ENCODE measurements at places on chromosomes 1 and 21.

GRCh38 chr1:201939148-201939547, 7.2 kb downstream of the LMOD1 start:
- DNase-seq: no peak

DNA sequence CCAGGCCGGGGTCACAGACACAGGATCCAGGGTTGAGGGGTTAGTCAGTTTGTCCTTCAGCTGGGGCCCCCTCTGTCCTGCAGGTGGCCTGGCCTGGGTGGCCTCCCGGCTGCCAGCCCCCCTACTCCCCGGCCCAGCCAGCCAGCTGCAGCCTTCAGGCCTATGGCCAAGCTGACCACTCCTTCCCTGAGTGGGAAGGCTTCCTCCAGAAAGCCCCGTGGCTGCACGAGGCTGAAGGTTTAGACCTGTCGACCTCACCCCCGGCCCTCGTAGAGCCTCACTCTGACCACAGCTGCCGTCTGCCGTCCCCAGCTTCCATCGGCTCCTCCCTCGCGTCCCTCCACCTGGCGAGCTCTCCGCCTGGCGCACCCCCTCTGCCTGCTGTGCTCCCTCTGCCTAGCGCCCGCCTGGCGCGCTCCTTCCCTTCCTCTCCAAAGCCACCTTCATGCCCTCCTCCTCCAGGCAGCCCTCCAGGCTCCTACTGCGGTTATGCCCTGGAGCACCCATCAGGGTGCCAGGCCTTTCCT, 9.6 kb downstream of the TTLL10 start:
- no peak for DNase-seq

- no peak for DNase-seq
Measured at GRCh38 chr1:196661345-196661744, 9.5 kb downstream of the CFH start.

GRCh38 chr1:109818271-109818987, 54.7 kb upstream of the EPS8L3 start:
- no peak for DNase-seq

All from epithelial cell of prostate (primary cell).